ENCODE measurements at places on chromosomes 1 and 21. TPM values are rescaled to one million over a fixed set of nuclear protein-coding genes. Genes with fewer than 3 reads are reported as not detected.

The AKR7A3 gene
- 1.3 TPM for total RNA-seq

The MMEL1 gene
- not detected for total RNA-seq

The PCAT6 gene
- not detected for total RNA-seq

- DNase-seq: peak; percentile 59
Observed at GRCh38 chr1:156356875-156357534, 12.0 kb upstream of the RHBG start.

DNA sequence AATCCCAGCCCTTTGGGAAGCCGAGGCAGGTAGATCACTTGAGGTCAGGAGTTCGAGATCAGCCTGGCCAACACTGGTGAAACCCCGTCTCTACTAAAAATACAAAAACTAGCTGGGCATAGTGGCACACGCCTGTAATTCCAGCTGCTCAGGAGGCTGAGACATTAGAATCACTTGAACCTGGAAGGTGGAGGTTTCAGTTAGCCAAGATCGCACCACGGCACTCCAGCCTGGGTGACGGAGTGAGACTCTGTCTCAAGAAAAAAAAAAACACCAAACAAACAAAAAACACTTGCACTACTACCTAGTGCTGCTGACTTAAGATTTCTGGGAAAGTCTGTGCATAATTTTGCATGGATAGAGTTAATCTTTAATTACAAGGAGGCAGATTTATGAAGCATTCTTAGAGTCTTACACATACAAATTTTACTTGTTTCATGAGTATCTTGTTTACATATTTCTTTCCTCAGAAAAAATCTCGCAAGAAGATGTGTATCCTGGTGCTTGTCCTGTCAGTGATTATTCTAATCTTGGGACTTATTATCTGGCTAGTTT, 8.7 kb upstream of the PPP1R8 start:
- DNase-seq: no peak

- DNase-seq: no peak
Observed at GRCh38 chr1:6474815-6475282, 8.9 kb upstream of the TNFRSF25 start.

DNA sequence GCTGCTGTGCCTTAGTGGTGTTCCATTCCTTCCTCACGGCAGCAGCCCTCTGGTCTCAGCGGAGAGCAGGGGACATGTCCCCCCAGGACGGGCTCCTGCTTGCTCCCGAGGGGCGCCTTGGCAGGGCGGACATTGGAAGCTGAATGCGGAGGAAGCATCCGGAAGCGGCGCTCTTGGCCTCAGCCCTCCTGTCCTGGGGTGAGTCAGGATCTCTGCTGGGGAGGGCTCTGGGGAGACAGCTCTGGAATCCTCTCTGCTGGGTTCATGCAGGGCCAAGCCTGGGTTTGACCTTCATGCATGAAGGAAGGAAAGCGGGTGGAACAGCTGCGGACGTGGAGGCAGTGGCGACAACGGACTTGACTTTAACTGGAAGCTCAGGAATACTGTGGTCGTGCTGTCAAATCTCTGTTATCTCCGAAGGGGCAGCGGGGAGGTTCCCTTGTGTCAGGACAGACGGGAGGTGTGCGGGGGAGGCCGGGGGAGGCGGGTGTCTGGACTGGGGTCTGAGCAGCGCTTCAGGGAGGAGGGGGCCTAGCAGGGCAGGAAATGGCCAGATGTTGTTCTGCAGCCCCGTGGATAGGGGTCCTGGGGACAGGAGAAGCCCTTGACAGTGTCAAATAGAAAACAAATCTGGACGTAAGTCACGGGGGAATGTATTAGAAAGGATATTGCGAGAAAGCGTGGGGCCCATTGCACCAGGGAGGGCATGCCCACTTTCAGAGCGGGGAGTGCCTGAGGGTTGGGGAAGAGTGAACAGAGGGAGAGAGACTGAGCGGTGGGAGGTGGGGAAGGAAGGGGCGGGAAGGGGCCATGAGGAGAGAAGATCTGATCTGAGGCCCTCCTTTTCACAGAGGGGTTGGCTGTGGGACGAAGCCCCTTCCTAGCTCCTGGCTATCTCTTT, 26.6 kb downstream of the CRYAA start:
- DNase-seq: peak; percentile 21

GRCh38 chr1:228810878-228811711, 75.8 kb downstream of the RHOU start:
- peak; percentile 51 for DNase-seq

GRCh38 chr1:8706291-8706690, 111.1 kb downstream of the RERE start:
- DNase-seq: no peak

DNA sequence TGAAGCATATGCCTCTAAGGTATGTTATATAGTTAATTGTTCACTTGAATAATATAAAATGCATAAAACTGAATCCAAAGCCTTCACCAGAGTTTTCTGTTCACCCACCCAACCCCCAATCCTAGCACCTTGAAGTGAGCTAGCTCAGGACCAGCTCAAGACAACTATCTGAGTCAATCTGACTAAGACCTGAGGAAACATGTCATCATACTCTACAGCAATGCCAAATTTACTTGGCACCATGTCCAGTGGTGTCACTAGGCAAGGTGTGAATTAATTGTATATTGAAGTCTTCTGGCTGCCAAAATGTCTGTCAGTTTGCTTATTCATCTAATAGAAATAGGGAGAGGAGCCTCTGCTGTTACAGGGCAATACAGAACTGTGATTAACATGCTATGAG, 3.8 kb downstream of the DNASE2B start:
- no peak for DNase-seq

GRCh38 chr21:23452384-23453083, 2154.7 kb downstream of the MRPL39 start:
- DNase-seq: no peak

- DNase-seq: no peak
Observed at GRCh38 chr1:27116232-27116631, 38.7 kb downstream of the SLC9A1 start.
